Hepatocyte (in vitro differentiated cells): ENCODE measurements at places on chromosomes 3 and 15.

DNA sequence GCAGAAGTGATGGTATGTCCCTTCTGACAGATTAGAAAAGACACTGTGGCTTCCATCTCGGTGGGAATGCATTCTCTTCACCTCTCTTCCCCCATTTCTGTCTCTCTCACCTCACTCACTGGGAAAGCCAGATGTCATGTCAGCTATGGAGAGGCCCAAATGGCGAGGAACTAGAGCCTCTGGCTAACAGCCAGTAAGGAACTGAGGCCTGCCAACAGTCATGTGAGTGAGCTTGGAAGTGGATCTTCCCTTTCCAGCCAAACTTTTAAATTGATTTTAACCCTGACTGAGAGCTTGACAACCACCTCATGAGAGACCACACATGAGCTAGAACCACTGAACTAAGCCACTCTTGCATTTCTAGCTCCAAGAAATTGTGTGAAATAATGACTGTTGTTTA, 35.2 kb upstream of the CDAN1 start:
- no peak overlapping the region for H3K4me3 ChIP-seq
- no peaks in the 10 kb centered on the region for H3K4me1 ChIP-seq
- no peak for DNase-seq

- DNase-seq: no peak
- H3K36me3 ChIP-seq: no peaks in the 10 kb centered on the region
- H3K4me1 ChIP-seq: no peaks in the 10 kb centered on the region
Measured at GRCh38 chr15:53218666-53219580, 428.8 kb upstream of the ONECUT1 start.

GRCh38 chr3:65006300-65006739, 318.5 kb upstream of the ADAMTS9 start:
- H3K36me3 ChIP-seq: no peaks in the 10 kb centered on the region
- no peaks in the 10 kb centered on the region for H3K4me1 ChIP-seq
- no peak overlapping the region for H3K4me3 ChIP-seq
- DNase-seq: no peak

- H3K36me3 ChIP-seq: no peaks in the 10 kb centered on the region
- no peak for DNase-seq
- H3K4me3 ChIP-seq: no peak overlapping the region
- H3K27me3 ChIP-seq: no peaks in the 10 kb centered on the region
- H3K27ac ChIP-seq: no peak overlapping the region
- H3K4me1 ChIP-seq: peaks cover 12% of the 10 kb centered on the region
Measured at GRCh38 chr3:172511783-172512762, 11.2 kb downstream of the TNFSF10 start.

DNA sequence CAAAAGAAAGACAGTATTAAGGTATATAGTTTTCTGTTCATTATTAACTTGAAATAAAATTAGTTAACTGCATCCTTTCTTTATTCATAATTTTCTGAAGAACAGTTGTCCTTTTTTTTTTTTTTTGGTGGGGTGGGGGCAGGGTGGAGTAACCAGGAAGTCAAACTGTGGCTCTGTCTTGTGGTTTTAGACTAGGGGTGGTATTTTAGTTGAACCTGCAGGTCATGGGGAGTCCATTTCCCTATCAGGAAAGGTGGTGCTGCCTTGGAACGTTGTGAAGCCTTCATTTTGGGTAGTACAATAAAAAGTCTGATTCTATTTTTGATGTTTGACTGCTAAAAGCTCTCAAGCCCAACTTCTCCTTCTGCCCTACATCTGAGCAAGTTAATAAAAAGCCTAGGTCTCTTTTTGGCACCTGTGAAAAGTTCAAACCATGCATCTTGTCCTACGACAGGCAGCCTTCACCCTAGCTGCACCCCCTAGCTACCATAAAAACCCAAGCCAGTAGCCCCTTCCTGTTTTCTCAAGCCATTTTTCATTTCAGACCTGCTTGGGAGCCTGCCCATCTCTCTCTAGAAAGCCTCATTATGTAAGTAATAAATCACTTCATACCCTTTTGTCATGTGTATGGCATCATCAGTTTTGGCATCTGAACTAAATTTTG, 31.2 kb upstream of the RIOX2 start:
- no peaks in the 10 kb centered on the region for H3K4me1 ChIP-seq
- DNase-seq: no peak
- H3K36me3 ChIP-seq: no peaks in the 10 kb centered on the region
- no peaks in the 10 kb centered on the region for H3K27me3 ChIP-seq
- no peak overlapping the region for H3K27ac ChIP-seq
- no peak overlapping the region for H3K4me3 ChIP-seq

- no peak overlapping the region for H3K4me3 ChIP-seq
- H3K36me3 ChIP-seq: no peaks in the 10 kb centered on the region
- no peaks in the 10 kb centered on the region for H3K4me1 ChIP-seq
- no peaks in the 10 kb centered on the region for H3K27me3 ChIP-seq
Measured at GRCh38 chr3:8301977-8302735, 199.5 kb upstream of the LMCD1 start.

DNA sequence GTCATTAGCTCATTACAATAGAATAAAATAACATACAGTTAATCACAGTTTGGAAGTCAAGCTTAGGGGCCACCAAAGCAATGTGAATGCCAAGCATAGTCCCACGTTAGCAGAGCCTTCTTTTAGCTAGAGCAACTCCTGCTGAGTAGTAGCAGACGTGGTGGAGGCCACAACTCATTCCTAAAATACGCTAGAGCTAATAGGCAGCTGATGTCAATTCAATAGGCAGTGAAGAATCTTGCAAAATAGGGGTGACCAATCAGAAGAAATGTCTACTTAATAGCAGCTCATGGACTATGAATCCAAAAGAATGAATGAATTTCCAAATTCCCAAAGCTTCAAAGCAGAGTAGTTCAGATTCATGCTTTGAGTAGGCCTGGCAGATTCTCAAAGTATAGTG, 292.9 kb upstream of the RORA start:
- H3K36me3 ChIP-seq: no peaks in the 10 kb centered on the region
- H3K4me3 ChIP-seq: no peak overlapping the region
- no peaks in the 10 kb centered on the region for H3K27me3 ChIP-seq
- no peaks in the 10 kb centered on the region for H3K4me1 ChIP-seq
- no peak for DNase-seq

GRCh38 chr15:39788800-39789565, 6.3 kb upstream of the FSIP1 start:
- no peak for DNase-seq
- H3K4me1 ChIP-seq: peaks cover 12% of the 10 kb centered on the region
- no peaks in the 10 kb centered on the region for H3K27me3 ChIP-seq

DNA sequence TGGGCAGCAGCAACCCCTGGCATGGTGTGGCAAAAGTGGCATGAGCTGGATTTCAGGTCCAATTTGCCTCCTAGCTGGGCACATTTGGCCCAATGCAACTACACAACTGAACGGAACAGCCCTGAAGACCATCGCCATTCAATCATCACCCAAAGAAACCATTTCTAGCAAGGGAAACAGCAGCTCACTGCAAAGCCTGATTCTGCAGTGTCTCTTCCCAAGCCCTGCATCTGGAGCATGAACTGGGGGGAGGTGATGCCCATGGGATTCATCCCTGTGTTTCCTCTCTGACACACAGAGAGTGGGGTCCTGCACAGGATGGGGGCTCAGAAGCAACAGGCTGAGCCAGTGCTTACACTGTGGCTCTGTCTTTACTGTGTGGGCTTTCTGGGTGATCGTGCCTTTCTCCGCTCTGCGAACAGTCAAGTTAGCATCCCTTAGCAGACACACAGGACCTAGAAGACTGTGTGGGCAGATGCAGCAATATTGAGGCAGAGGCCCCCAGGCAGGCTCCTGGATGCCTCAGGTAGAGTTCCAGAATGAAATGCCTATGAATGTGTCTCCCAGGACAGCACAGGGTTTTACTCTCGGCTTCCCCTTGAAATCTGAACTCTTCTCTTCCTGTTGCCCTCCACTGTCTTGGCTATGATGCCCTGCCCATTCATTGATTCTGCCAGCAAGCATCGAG, 91.1 kb upstream of the ALDH1A3 start:
- DNase-seq: no peak
- H3K4me3 ChIP-seq: no peak overlapping the region
- no peaks in the 10 kb centered on the region for H3K27me3 ChIP-seq
- no peaks in the 10 kb centered on the region for H3K4me1 ChIP-seq
- no peaks in the 10 kb centered on the region for H3K36me3 ChIP-seq
- no peak overlapping the region for H3K27ac ChIP-seq

- no peak overlapping the region for H3K4me3 ChIP-seq
- H3K4me1 ChIP-seq: peaks cover 7% of the 10 kb centered on the region
- H3K36me3 ChIP-seq: no peaks in the 10 kb centered on the region
- no peak for DNase-seq
Measured at GRCh38 chr3:114389156-114389555, 95.3 kb downstream of the TIGIT start.

DNA sequence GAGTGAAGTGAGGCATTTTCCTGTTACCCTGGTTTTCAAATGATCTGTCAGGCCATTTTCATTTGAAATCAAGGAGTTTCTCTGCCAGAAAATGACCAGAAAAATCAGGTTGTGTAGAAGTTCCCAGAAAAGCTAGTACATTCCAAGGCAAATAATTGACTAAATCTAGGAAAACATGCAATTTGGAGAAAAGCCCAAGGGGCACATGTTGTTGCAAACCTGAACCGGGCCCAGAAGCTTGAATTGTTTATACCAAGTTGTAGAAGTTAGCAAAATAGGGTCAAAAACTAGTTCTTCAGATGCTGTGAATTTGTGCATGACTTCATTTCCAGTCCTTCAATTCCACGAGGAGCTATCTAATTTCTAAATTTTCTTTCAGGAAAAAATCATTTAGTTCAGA, 31.0 kb downstream of the TRIM42 start:
- H3K4me3 ChIP-seq: no peak overlapping the region
- H3K4me1 ChIP-seq: peaks cover 12% of the 10 kb centered on the region
- H3K36me3 ChIP-seq: no peaks in the 10 kb centered on the region
- DNase-seq: no peak
- H3K27me3 ChIP-seq: no peaks in the 10 kb centered on the region
- no peak overlapping the region for H3K27ac ChIP-seq

GRCh38 chr3:70943886-70944285, 631.4 kb upstream of the MDFIC2 start:
- no peak for DNase-seq
- no peaks in the 10 kb centered on the region for H3K36me3 ChIP-seq
- H3K4me3 ChIP-seq: no peak overlapping the region
- no peaks in the 10 kb centered on the region for H3K4me1 ChIP-seq

- no peak overlapping the region for H3K27ac ChIP-seq
- H3K4me3 ChIP-seq: no peak overlapping the region
- no peaks in the 10 kb centered on the region for H3K27me3 ChIP-seq
- no peak for DNase-seq
- no peaks in the 10 kb centered on the region for H3K36me3 ChIP-seq
Measured at GRCh38 chr3:148366743-148367410, 330.8 kb upstream of the AGTR1 start.

GRCh38 chr3:97793420-97794019, 28.3 kb upstream of the CRYBG3 start:
- peak; percentile 55 for DNase-seq
- no peaks in the 10 kb centered on the region for H3K27me3 ChIP-seq
- no peak overlapping the region for H3K4me3 ChIP-seq
- no peak overlapping the region for H3K27ac ChIP-seq
- H3K4me1 ChIP-seq: no peaks in the 10 kb centered on the region
- H3K36me3 ChIP-seq: no peaks in the 10 kb centered on the region

DNA sequence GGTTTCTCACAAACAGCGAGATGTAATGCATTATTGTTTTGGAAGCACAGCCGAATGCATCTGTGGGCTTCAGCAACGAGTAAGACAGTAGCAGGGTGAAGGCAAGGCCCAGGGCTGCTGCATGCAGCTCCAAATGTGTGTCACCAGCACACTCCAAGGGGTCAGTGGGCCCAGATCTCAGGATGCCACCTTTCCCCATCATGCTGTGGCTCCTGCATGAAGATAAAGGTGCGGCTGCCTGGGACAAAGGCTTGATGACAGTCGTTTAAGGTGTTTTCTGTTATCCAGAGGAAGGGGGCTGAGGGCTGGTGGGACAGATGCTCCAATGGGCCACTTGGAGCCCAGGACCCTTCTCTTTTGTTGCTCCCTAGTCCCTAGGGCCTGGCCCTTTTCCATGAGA, 13.2 kb downstream of the C3orf22 start:
- no peak overlapping the region for H3K4me3 ChIP-seq
- no peak overlapping the region for H3K27ac ChIP-seq
- DNase-seq: no peak
- no peaks in the 10 kb centered on the region for H3K27me3 ChIP-seq
- H3K4me1 ChIP-seq: no peaks in the 10 kb centered on the region
- no peaks in the 10 kb centered on the region for H3K36me3 ChIP-seq

GRCh38 chr3:129305592-129306091, 27.0 kb downstream of the HMCES start:
- H3K27ac ChIP-seq: peak overlapping the region; percentile 88
- H3K27me3 ChIP-seq: no peaks in the 10 kb centered on the region
- no peaks in the 10 kb centered on the region for H3K36me3 ChIP-seq
- H3K4me3 ChIP-seq: no peak overlapping the region

GRCh38 chr15:70321172-70321819, 223.6 kb upstream of the TLE3 start:
- no peaks in the 10 kb centered on the region for H3K36me3 ChIP-seq
- no peak for DNase-seq
- H3K4me1 ChIP-seq: peaks cover 61% of the 10 kb centered on the region
- H3K27ac ChIP-seq: peak overlapping the region; percentile 0
- no peak overlapping the region for H3K4me3 ChIP-seq
- no peaks in the 10 kb centered on the region for H3K27me3 ChIP-seq

- no peaks in the 10 kb centered on the region for H3K36me3 ChIP-seq
- H3K4me3 ChIP-seq: no peak overlapping the region
- no peaks in the 10 kb centered on the region for H3K4me1 ChIP-seq
- H3K27ac ChIP-seq: no peak overlapping the region
- DNase-seq: no peak
Measured at GRCh38 chr3:160968761-160969160, 136.4 kb downstream of the B3GALNT1 start.

DNA sequence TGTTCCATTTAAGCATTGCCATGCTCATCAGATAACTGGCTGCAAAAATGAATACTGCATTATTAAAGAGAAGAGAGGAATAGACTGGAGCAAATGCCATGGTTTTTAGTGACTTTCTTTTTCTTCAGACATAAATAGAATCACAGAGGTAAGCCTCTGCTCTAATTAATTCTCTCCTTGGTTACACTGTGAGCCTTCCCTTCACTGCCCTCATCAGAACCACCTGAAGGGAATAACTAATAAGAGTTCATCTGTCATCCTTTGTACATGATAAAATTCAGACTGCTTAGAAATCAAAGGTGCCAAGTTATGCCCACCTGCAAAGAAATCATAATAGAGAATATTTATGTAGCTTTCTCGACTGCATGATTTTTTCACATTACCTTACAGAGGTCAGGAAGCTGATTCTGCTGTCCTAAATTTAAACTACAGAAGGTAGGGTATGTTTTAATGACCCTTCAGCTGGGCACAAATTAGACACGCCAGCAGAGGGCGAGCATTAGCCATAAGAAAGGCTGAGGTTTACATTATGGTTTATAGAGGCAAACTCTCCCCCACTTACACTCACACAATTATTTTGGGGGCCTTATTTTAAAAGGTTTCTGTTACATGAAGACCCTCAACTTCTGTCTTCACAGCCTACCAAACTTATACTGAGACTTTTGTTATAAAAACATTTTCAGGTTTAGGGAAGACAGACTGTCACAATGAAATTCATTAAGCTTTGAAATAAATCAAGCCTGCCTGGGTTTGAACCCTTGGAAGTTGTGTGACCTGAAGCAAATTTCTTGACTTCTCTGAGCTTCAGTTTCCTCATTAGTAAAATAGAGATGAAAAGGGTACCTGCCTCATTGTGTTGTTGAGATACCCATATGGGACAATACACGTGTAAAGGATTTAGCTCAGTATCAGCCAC, 15.3 kb upstream of the UNC13C start:
- H3K36me3 ChIP-seq: no peaks in the 10 kb centered on the region
- H3K4me3 ChIP-seq: no peak overlapping the region
- no peaks in the 10 kb centered on the region for H3K27me3 ChIP-seq
- DNase-seq: peak; percentile 41
- H3K4me1 ChIP-seq: no peaks in the 10 kb centered on the region
